ENCODE measurements at places on chromosomes 12 and 14.

GRCh38 chr12:124832856-124833255 is 30.8 kb downstream of the SCARB1 start:
- DNase-seq, result no peak

DNA sequence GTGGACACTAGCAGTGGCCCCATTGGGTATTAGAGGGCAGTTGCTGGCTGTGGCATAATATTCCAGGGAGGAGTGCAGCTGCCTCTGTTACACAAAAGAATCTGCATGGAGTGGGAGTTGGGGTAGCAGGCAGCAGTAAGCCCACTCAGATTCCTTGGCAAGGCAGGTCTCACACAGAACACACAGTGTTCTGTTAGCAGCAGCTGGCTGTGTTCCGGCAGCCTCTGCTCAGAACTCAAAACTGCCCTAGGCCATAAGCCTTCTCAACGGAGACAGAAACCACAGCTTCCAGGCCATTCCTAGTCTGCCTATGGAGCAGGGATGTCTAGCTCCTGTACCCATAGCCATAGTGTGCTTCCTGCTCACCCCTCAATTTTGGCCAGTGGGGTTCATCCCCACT is 1085.4 kb downstream of the SLC6A15 start:
- DNase-seq, result no peak

DNA sequence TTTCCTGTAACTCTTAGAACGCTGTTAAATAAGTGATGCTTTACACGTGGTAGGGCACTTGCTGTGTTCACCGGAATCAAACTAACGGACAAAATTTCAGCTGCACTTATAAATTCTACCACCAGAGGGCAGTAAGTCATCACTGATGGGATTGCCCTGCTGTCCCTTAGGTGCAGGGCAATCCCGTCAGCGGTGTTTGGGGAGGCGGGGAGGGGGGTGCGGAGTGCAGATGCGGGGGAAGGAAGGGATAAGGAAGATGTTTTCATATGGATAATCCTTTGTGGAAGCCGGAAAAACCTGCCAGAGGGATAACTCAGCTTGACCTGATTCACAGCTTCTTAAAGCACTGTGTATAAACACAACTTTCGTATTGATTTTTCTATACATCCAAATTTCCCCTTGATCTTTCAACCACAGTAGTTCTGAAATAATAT is 21.7 kb upstream of the SLC10A1 start:
- DNase-seq, result peak; percentile 14

- peak; percentile 96 for DNase-seq
These were observed 35.6 kb downstream of the DGLUCY start for GRCh38 chr14:91149462-91149861.

GRCh38 chr14:69715725-69716477 is 51.0 kb upstream of the SRSF5 start:
- DNase-seq, result peak; percentile 54

DNA sequence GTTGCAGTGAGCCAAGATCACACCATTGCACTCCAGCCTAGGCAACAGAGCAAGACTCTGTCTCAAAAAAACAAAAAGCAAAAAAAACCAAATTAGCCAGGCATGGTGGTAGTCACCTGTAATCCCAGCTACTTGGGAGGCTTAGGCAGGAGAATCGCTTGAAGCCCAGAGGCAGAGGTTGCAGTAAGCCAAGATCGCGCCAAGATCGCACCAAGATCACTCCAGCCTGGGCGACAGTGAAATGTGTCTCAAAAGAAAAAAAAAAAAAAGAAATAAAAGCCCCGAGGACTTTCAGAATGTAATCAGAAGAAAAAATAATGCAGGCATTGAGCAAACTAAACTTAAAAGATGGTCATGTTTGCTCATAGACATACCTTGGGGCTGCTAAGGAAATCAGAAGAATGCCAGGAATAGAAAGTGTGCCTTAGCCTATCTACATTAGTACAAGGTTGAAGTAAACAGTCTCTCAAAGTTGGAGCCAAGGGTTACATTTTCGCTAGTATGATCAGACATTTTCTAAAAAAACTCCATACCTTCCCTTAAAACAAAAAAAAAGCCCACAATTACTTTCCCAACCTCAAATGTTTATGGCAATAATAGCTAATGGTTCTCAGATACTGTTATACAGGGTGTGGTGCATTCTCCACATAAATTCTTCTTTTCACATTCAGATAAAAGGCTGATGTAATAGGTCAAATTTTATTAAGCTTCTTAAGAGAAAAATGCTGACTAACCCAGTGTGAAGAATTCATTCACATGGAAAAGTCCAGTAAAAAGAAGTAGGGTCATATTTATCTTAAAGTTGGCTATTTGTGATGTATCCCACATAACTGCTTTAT is 15.8 kb downstream of the DTD2 start:
- no peak for DNase-seq

DNA sequence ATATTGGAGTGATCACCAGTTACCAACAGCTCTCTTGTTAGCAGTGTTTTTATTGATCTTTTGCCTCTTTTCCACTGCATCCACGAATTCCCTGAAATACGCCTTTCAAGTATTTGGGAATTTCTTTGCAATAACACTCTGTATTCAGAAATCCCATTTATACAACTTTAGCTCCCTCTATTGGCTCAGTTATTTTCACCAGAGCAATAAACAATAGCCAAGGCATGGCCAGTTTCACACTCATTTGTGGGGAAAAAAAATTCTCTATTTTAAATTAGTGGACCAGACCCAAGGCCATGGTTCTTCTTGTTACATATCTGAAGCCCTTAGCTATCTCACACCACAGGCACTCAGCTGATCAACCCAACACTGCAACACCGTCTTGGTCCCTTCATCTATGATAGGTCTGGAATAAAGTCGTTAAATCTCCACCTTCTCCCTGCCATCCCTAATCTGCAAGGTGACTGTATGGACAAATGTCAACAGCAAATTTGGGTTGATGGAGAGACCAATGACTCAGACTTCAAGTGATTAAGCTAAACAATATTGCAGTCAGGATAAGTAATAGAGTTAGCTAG is 92.4 kb upstream of the TMEM260 start:
- DNase-seq, result no peak

DNA sequence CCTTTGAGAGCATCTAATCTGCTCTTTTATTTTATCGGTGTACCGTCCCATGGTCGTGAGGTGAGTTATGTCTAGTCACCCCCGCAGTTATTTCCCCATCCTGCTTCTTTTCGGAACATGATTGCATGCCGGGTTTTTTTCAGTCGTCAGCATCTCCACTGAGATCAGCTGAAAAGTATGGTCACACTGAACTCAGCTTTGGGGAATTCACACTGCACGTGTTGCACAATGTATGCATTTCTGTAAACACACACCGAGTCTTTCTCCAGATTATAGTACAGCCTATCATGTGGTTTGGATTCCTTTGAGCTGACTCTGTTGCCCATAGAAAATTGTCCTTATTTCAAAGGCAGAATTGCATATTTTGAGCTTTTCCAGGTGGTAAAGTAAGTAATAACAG is 24.6 kb downstream of the PLXNC1 start:
- DNase-seq, result peak; percentile 94

DNA sequence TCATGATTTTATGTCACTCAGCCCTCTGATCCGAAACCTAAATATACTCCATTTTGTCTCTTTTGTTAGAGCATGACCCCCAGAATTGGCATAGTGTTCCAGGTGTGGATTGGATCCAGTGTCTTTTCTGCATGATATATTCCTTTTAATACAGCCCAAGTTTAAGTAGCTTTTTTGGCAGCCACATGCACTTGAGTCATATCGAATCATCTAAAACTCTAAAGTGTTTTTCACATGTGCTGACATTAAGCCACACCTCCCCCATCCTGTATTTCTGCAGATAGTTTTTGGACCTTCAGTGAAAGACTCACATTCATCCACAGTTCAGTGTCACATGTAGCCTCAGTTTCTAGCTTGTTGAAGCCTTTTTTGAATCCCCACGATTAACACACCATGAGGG is 30.6 kb downstream of the BORCS5 start:
- peak; percentile 34 for DNase-seq

DNA sequence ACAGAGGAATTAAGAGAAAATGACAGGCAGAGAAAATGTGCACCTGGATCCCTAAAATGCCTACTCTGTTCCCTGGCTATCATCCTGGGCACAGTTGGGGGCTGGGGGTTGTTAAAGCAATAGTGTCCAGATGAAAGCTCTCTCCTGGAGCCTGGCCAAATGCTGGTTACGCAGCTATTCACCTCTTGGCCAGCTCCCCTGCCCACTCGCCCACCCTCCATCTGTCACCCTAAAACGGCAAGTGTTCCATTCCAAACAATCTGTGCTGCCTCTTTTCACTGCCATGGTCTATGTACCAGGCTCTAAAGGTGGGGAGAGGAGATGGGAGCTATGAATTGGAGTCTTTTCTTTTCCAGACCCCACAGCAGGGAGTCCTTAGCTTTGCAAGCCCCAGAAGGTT is 24.7 kb upstream of the NPFF start:
- no peak for DNase-seq

- DNase-seq, result no peak
These were observed 147.9 kb upstream of the E2F7 start for GRCh38 chr12:77213319-77213718.

DNA sequence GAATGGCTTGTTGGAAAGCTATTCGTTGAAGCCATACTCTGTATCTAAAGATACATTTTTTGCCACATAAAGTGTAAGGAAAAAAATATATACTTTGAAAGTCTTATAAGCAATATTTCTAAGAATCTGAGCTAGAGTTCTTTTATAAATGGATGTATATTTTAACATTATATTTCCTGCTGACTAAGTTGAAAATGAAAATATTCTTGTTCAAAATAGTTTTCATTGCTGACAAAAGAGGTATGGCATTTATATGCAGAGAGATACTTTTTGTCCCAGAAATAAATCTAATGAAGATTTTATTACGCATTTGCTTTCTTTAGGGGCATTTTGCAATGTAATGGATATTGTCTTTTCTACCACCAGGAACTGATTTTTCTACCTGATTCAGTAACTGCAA is 834.9 kb downstream of the LRFN5 start:
- no peak for DNase-seq
